MCF 10A (cell line): ENCODE measurements at places on chromosomes 13 and 19. TPM values are rescaled to one million over a fixed set of nuclear protein-coding genes. Genes with fewer than 3 reads are reported as not detected.

SIGLEC12 gene
- not detected in 2 replicates for total RNA-seq

DNA sequence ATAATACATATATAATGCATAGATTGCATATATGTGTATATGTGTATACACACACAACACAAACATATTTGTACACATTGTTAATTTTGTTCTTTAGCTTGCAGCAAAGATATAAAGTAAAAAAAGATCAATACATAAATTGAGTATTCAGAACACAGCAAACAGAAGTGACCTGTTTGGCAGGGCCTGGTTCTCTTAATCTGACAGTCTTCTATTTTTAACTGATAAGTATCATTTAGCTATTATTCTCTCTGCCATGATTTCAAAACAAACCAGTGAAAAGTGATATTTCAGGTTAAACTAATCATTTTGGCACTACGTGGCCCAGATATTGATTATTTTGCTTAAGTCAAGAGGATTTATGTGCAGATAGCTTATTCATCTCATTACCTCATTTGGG lies 309.4 kb downstream of the OXGR1 start:
- H3K4me1 ChIP-seq, result no peaks in the 10 kb centered on the region
- H3K36me3 ChIP-seq, result no peaks in the 10 kb centered on the region
- DNase-seq, result no peak
- no peak overlapping the region for H3K27ac ChIP-seq
- no peaks in the 10 kb centered on the region for H3K27me3 ChIP-seq
- H3K4me3 ChIP-seq, result no peak overlapping the region

- peak; percentile 98 for DNase-seq
- H3K4me3 ChIP-seq, result no peak overlapping the region
- no peaks in the 10 kb centered on the region for H3K27me3 ChIP-seq
- H3K27ac ChIP-seq, result peak overlapping the region; percentile 17
- peaks cover 18% of the 10 kb centered on the region for H3K4me1 ChIP-seq
Observed at GRCh38 chr19:7783991-7784423, 21.0 kb downstream of the CLEC4M start.

DNA sequence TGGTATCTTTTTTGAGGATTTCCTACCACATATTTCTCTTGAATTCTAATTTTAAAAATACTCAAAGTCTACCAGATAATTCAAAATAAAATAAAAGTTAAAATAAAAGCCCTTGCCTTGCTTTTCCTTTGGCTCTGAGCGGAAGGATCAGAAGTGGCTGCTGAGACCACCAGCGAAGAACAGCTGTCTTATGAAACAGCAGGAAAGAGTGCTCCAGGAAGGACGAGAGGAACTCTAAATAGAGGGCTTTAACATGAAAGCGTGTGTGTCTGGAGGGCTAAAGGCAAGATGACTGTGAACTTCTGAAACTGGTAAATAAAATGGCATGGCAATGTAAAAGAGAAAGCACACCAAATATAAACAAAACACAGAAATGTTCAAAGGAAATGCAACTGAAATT lies 521.5 kb upstream of the SPRY2 start:
- no peaks in the 10 kb centered on the region for H3K4me1 ChIP-seq
- H3K27me3 ChIP-seq, result no peaks in the 10 kb centered on the region
- H3K36me3 ChIP-seq, result no peaks in the 10 kb centered on the region
- no peak for DNase-seq
- H3K4me3 ChIP-seq, result no peak overlapping the region

- H3K36me3 ChIP-seq, result no peaks in the 10 kb centered on the region
- peaks cover 8% of the 10 kb centered on the region for H3K4me1 ChIP-seq
- no peak overlapping the region for H3K27ac ChIP-seq
- H3K4me3 ChIP-seq, result no peak overlapping the region
Observed at GRCh38 chr19:33333642-33334041, 31.3 kb upstream of the CEBPA start.
